ENCODE measurements at places on chromosomes 5 and 9.

- DNase-seq: no peak
Observed at GRCh38 chr9:124897570-124898460, 35.9 kb downstream of the ARPC5L start.

DNA sequence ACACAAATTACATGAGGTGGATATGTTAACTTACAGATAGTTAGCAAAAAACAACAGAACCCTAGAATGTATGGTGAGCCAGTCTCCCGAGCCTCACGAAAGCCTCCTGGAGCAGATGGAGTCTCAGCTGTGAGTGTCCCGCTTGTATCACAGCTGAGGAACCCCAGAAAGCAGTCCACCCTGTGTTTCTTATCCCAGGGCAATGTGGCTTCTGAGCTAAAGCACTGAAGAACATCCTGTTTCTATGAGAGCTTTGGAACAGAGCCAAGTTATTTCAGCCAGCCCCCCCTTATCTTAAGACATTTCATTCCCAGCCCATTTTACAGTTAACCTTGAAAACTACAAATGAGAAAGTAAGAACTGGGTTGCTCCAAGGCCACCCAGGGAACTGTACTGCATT lies 1220.9 kb upstream of the CDH6 start:
- peak; percentile 15 for DNase-seq

DNA sequence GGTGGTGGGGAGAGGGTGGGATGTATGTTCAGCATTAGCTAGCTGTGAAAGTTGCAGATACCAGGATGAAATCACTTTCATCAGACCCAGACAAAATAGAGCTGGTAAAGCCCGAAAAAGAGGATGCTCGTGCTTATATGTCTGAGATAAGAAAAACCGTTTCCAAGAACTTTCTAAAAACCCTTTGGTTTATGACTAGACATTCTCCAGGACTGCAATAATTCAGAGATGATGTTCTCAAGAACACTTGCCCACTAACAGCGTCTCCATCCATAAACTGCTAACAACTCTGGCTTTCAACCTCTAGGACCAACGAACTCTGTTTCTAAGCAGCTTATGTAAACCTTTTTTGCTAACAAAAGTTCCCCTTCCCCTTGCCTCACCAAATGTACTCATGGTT lies 8.4 kb upstream of the AMACR start:
- DNase-seq: no peak

DNA sequence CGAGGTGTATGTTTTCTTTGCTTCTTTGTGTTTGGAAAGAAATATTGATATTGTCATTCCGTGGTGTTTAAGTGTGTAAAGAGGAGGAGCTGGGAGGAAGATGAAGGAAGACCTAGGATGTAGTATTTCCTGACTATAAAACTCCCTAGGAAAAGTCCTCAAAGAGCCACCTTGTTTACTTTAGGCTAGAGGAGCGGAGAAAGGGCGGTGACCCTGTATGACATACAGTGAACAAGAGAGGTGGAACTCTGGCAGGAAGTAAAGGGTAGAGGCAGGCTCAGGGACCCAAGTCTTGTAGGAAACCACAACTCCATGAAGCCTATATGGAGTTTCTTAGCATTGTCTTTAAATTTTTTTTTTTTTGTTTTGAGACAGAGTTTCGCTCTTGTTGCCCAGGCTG lies 303.9 kb downstream of the DOCK8 start:
- no peak for DNase-seq
